SIG-M5 (cell line): ENCODE measurements at places on chromosomes 5 and 9.

DNA sequence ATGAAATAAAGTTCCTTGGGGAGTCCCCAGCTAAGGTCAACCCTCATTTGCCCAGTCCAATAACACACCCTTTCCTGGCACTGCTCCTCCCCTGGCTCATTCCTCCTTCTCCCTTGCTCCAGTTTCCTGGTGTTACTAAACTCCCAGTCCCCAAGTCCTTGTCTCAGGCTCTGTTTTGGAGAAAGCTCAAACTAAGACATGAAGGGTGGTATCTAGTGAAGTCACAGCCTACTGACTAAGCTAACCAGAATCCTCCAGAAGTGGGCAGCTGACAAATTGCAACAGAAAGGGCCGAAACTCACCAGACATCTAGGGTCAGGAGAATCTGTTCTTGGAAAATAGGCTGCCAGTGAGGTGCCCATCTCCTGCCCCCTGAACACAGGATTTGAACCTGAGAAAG, 118.7 kb upstream of the NEK6 start:
- no peak for DNase-seq

DNA sequence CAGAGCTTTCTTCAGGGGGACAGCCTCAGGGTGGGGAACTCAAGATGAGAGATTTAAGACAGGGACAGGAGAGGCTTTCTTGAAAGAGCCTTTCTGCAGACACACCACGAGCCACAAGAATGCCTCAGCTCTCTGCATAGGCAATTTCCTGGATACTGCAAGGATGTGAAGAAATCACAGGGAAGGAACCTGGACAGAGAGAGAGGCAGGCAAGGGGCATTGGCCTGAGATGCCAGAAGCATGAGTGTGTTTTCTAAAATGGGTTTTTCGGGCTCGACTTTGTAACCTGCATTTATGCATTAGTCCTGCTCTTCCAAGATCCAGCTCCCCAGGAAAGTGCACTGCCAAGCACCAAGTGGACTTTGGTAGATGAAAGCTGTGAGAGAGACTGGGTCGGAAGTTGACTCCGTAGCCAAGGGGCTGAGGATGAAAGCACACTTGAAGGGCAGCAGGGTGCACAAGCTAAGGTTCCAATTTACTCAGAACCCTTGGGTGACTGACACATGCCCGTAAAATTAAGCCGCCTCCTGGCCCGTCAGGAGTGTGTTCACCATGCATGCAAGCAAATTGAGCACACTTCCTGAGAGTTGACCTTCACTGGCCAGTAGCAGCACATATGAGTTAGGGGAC, 90.9 kb downstream of the CFAP90 start:
- no peak for DNase-seq

DNA sequence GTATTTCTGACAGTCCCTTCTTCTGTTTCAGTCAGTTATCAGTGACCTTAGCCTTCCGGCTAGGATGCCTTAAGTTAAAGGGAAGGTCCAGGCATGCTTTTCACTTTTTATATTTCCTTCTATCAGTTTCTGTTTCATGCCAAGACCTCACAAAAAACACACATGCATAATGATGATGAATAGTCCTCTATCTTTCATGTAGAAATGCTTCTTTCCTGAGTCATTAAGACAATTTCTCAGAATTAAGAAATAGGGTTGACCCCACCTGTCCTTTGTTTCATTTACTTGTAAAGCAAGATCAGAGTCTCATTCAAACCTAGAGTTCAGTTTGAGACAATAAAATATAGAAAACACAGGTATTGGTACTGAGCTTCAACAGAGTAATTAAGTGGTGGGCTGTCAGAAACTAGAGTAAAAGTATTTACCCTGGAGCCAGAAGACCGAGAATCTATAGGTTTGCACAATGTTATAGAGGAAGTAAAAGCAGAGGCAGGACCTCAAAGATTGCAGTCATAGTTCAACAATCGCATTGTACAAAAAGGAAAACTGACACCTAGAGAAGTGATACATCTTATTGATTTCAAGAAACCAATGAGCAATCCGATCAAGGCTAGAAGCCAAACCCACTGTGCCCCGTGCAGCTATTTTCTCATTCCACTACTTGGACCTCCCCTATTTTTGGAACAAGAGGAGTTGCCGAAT, 118.7 kb upstream of the PUM3 start:
- no peak for DNase-seq

DNA sequence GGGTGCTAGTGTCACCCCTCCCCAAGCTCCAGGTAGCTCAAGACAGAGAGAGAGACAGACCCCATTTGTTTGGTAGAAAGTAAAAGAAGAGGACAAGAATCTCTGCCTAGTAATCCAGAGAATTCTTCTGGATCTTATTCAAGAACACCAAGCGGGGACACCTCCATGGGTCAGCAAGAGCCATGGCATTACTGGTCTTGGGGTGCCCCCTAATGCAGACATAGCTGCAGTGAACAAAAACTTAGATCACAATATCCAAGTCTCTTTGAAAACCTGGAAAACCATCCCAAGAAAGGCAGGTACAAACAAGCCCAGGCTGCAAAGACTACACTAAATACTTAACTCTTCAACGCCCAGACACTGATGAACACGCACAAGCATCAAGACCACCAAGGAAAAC, 29.9 kb upstream of the PDE4D start:
- no peak for DNase-seq

GRCh38 chr9:133959966-133960567, 32.1 kb downstream of the VAV2 start:
- DNase-seq = no peak

GRCh38 chr5:90020575-90021538, 388.7 kb downstream of the CETN3 start:
- DNase-seq = peak; percentile 45
